Stimulated activated CD4-positive, alpha-beta T cell treated with anti-CD3 and anti-CD28 coated beads, Interleukin-15, amount 100 ng/mL, for 24 hours (primary cell): ENCODE measurements at places on chromosomes 1 and 21.

- DNase-seq = no peak
Observed at GRCh38 chr1:170471398-170472053, 60.4 kb upstream of the GORAB start.

- no peak for DNase-seq
Observed at GRCh38 chr1:213415691-213416380, 364.8 kb downstream of the RPS6KC1 start.

GRCh38 chr1:3551290-3551678 is 60.0 kb downstream of the MEGF6 start:
- DNase-seq = no peak

- no peak for DNase-seq
Observed at GRCh38 chr21:31911138-31911907, 38.5 kb downstream of the HUNK start.

DNA sequence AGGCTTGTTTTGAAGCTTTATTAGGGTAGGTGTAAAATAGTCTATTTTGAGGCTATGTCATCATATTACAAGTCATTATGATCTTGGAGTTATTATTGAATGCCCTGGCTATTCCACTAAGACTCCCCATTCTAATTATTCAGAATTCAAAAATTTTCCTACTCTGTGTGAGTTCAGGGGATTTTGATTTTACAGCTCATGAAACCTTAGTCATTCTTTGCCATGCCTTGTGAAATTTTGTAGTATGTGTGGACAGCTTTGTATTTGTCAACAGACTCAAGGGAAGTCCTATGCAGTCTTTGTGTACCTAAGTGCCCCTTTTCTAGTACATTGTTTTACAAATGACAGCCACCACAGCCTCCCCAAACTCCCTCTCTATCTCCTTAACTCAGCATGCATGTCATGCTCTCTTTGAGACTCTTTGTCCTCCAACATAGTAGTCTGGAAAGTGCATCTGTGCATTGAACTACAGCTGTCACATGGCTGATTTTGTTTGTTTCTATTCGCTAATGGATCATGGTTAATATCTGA is 28.0 kb downstream of the CD1D start:
- no peak for DNase-seq

GRCh38 chr21:45393021-45393420 is 11.9 kb upstream of the COL18A1 start:
- DNase-seq = no peak

DNA sequence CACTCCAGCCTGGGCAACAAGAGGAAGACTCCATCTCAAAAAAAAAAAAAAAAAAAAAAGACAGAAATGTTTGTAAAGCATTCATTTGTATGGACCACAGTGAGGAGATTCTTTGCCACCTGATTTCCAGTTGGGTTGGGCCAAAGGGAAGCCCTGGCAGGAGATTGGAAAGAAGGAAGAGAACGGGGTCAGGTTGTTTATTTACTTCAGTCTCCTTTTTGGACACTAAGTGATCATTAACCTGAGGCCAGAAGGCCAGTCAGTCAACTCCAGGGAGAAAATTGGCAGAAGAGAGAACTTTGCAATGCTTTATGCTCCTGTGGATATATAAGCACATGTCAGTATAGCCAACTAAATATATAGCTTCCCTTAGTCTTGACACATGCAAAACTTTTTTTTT is 85.9 kb downstream of the NTMT2 start:
- no peak for DNase-seq

DNA sequence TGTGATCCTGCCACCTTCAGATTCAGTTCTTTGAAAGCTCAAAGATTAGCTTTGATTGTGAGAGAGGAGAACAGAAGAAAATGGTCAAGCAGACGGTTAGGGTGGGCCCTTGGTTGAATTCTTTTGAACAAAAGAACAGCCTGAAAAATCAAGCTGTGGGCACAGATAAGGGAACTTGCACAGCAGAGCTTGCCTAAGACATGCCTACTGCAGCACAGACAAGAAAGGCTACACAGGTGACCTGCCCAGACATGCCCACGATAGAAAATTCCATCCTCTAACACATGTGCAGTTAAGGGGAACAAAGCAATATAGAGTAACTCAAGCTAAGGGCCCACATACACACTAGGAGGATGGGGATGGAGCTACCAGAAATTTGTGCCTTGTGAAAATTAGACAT is 512.5 kb upstream of the LRRC7 start:
- no peak for DNase-seq

- DNase-seq = no peak
Observed at GRCh38 chr1:42013881-42014470, 95.3 kb upstream of the HIVEP3 start.

DNA sequence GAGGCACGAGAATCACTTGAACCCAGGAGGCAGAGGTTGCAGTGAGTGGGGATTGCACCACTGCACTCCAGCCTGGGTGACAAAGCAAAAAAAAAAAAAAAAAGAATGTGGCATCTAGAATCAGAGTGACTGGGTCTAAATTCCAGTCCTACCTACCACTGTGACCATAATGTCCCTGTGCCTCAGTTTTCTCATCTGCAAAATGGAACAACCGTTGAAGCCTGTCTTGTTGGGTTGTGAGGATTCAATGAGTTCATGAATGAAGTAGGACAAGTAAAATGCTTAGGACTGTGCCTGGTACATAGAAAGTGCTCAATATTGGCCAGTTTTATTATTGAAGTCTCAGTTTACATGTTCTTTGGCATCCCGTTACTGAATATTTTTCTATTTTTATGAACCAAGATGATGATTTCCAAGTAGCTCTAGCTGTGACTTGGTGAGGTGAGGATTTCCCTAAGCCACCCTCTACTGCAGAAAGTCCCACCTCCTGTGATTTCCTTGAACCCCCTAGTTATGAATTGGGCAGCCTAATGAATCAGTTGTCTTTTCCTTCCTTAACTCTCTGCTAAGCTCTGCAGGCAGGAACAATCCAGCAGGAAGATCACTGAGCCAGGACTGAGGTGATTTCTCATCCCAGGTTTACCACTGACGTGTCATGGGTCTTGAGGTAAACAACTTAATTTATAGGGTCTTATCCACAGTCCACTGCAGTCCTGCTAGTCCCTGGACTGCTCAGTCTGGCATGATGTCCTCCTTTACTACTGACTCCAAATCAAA is 18.9 kb upstream of the MEAF6 start:
- DNase-seq = no peak

- DNase-seq = no peak
Observed at GRCh38 chr21:38930853-38931252, 125.1 kb downstream of the ETS2 start.

DNA sequence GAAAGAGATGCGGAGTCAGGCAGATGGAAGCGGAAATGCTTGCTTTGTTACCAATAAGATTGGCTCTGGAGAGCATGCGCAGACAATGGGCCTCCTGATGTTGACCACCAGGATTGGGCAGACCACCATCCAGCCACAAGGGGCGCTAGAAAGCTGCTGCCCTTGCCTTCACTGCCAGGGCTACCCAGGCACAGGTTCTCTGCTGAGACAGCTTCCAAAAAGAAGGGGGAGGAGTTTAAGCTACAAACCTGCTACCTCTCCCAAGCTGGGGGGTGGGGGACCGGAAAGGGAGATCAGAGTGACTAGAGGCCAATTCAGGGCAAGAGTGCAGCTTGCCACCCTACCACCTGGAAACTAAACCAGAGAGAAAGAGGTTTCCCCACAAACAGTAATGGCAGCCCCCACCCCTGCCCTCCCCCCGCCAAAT is 369.7 kb downstream of the RRAGC start:
- DNase-seq = peak; percentile 75

GRCh38 chr1:37473431-37474045 is 842 bp upstream of the ZC3H12A start:
- peak; percentile 49 for DNase-seq

DNA sequence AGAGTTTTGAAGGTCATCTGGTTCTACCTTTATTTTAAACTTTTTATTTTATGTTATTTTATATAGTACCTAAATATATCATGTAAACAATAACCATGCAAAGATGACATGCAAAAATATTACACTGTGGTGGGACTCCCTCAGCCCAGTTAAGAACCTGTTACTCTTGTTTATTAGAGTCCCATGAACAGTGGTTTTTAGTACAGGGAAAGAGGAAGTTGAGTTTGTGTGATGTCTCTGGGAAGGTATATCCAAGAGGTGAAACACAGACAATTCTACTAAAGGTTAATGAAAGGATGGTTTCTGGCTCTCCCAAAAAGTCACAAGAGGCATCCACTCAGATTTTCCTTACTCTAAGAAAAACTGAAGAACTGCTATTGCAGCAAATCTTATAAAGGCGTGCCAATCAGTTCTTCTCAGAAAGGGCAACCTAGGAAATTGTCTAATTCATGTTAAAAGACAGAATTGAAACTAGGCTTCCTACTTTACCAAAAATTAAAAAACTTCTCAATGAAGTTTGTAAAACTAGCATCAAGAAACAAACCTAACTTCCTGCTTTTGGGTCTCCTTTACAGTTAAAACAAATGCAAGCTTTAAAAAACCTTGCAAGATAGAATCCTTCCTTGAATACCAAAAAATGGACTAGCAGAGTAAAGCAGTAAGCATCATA is 19.9 kb downstream of the GFI1 start:
- no peak for DNase-seq

DNA sequence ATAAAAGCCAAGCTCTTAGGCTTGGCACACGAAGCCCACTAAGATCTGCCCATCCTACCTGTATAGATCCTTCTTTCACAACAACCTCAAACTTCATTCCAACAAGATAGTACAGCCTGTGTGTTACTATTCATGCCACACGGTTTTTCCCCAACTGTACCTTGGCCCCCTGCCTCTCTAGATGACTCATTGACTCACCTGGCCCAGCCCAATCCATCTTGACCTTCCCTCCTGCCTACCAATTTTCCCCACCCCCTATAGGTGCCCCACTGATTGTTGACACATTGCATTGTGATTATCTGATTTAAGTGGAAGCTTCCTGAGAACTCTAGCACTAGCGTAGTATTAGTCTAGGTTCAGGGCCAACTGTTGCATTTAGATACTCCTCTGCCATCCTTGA is 2.0 kb upstream of the CD101 start:
- DNase-seq = no peak

GRCh38 chr1:238562341-238562740 is 671.6 kb upstream of the ZP4 start:
- DNase-seq = no peak

DNA sequence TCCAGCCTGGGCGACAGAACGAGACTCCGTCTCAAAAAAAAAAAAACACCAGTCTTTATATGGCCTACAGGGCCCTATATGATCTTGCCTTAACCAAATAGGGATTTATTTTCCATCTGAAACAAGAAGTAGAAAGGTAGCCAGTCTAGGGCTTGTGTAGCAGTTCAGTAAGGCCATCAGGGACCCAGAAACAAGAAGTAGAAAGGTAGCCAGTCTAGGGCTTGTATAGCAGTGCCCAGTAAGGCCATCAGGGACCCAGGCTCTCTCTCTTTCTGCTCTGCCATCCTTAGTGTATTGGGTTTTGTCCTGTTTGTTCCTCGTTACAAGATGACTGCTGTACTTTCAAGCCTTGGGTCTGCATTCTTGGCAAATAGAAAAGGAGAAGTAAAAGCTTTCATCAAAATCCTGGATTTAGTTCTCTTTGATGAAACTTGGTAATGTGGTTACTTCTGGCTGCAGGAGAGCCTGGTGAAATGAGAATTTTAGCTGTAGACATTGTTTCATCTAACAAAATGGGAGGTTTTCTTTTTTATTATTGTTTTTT is 46.1 kb downstream of the PKN2 start:
- no peak for DNase-seq

DNA sequence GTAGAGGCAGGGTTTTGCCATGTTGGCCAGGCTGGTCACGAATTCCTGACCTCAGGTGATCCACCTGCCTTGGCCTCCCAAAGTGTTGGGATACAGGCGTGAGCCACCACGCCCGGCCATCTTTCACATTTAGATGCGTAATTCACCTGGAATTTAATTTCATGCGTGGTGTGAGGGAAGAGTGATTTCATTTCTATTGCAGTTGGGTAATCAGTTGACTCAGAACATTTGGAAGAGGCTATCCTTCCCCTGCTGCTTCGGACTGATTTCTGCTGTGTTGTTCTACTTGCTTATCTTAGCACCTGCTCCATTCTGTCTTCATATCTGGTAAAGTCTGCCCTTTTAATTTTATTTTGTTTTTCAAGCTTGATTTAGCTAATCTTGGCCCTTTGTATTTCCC is 19.1 kb downstream of the DIP2A start:
- no peak for DNase-seq

DNA sequence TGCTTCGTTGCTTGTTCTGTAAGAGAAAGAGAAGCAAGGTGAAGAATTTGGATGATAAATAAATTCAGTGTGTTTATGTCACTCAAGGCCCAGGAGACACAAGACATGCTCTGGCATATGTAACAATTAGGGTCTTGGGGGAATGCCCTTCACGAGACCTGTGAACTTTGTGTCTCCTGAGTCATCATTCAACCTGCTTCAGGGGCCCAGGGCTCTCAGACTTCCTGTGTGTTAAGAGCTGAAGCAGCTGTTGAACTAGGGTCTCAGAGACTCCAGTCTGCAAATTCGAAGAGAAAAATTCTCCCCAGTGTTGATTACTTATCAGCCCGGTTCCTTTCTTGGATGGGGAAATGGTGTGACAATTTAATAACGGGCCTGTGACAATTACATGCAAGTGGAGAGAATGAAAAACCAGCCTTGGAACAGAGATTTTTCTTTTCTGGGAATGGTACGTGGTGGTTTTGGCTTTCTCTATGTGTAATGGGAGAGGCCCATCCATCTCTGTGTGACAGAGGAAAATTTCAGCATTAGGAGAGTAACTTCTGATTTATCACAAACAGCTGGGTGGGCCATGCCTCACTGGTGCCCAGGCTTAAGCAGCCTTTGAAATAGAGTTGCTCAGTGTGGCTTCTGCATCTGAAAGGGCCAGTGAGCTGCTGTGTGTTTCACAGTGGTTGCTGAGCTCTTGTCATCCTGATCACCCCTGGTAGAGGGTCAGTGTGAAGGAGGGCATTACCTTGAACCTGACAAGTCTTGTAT is 22.4 kb downstream of the HUNK start:
- no peak for DNase-seq

- DNase-seq = no peak
Observed at GRCh38 chr1:87914396-87914795, 585.7 kb downstream of the LMO4 start.

DNA sequence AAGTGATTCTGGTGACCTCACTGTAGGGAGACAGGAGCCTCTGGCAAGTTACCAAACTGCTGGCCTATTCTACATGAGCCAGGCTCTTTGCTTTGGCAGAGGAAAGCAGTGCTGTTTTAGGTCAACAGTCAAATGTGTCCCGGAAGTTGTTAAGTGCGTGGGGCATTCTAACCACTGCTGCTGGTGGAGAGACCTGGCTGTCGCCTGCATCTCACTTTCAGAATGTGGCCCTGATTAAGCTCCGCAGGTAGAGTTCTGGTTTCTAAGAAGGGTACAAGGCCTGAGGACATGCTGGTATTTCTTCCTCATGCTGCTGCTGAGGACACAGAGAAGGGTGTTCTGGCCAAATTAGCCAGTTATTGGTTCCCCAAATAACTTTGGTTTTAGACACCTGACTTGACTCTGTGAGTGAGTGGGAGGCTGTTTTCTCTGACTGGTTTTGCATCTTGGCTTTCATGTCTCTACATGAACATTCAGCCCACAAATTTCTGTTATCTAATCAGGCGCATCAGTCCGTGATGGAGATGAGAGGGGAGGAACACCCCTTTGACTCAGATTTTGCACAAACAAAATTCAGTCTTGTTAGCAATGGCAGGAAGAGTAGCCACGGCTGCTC is 120.8 kb downstream of the LMO4 start:
- DNase-seq = peak; percentile 44
